ENCODE measurements at places on chromosomes 2 and 18.

- DNase-seq, result peak; percentile 31
Measured at GRCh38 chr2:26430826-26431225, 29.1 kb downstream of the DRC1 start.

DNA sequence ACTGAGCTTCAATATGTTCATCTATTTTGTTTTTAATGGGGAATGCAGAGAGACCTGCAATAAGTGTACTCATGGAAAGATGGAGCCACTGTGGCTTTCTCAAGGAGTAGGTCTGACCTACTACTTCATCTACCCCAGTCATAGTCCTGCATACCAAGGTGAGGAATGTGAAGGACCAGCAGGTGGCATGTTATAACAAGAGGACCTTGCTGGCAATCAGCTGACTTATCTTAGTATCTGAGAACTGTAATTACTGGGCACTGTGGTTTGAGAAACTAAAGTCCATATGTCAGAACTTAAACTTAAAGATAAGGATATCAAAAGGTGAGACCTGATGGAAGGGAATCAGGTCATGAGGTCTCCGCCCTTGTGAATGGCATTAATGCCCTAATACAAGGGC lies 1104.2 kb downstream of the BCL11A start:
- no peak for DNase-seq

DNA sequence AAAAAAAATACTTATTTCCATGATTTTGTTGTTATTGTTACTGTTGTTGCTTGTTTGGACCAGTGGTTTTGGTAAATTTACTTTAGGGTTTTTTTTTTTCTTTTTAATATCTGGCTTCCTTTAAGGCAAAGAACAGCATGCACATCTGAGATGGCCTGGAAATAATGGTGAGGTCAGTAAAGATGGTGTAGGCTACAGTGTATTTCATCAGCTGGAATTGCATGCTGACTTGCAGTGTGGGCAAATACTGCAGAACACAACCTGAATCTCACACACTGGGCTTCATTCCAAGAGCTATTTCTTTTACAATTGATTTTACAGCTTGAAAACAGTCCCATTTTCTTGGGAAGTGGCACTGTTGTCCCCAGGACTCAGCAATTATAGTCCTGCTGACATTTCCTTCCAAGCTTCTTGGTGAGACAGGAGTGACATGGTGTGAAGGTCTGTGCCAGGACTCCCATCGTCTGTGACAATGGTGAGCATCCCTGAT lies 376.1 kb upstream of the SOX11 start:
- DNase-seq, result no peak

GRCh38 chr2:232028631-232029030 lies 67.1 kb downstream of the DIS3L2 start:
- peak; percentile 33 for DNase-seq

GRCh38 chr2:2613279-2614199 lies 282.5 kb upstream of the MYT1L start:
- peak; percentile 62 for DNase-seq

- DNase-seq, result peak; percentile 29
Measured at GRCh38 chr18:35028536-35028935, 12.7 kb upstream of the MAPRE2 start.

DNA sequence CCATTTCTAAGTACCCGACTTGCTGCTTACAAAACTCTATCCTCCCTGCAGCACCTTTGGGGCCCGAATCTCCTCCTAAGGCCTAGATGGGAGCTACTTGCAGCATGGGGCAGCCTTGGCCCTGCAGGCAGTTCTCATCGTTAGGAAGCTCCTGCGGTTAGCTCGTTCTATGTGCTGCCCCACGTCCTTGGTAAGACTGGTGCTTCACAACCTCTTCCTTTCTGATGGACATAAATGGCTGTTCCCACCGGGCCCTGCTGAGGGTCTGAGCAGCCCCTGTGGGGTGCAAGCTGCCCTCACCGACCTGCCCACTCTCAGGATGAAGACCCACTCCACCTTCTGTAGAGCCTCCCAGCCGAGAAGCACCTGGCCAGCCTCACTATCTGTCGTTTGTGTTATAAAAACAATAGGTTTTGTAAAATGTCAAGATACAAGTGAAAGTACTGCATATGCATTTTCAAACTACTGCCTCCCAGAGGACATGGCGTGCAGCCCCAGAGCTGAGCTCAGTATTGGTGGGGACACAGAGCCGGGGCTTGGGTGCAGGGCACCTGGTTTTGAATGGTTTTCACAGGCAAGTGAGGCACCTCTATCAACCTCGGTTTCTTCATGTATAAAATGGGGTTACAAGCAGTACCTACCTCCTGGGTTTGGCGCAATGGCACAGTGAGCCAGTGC lies 19.4 kb downstream of the OTOF start:
- no peak for DNase-seq

DNA sequence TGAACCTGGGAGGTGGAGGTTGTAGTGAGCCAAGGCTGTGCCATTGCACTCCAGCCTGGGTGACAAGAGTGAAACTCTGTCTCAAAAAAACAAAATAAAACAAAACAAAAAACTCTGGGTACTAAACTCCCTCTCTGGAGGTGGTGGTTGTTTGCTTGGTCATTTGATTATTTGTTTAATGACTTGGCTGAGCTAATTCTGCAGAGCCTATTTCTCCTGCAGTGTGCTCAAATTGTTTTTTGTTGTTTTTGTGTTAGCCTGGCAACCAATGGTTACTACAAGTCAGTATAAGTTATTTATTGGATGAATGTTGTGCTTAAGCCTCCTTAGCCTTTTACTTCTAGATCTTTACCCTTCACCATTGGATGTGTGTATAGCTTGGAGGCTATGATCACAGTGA lies 387.5 kb downstream of the ADCYAP1 start:
- DNase-seq, result no peak

DNA sequence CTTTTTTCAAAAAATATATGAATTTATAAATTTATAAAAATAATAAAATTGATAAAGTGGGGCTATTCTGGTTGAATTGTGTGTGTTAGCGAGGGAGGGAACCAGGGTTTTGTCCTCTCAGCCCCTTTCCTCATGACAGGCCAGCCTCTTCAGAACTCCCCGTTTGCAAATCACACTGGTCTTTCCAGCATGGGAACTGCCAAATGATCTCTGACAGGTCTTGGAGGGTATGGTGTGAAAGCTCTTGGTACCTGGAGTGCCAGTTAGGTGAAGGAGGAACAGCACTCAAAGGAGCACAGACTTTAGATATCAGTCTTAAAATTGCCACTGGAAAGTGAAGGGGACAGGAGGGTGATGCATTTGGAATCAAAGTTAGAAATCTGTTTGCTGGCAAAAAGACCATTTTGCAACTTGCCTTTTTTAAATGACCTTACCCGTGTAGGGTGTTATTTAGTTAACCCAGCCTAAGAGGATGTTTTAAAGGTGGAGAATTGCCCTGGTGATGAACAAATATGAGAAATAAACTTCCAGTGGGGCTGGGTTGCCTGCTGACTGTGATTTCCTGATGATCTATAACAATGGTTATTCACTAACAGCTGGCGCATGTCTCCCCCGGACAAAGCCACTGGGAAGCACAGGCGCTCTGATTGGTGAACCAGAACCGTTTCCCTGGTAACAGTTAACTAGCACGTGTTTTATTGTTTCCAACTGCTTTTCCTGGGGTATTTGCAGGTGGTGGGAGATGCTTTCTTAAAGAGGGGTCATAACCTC lies 85.3 kb upstream of the EFEMP1 start:
- DNase-seq, result peak; percentile 90

DNA sequence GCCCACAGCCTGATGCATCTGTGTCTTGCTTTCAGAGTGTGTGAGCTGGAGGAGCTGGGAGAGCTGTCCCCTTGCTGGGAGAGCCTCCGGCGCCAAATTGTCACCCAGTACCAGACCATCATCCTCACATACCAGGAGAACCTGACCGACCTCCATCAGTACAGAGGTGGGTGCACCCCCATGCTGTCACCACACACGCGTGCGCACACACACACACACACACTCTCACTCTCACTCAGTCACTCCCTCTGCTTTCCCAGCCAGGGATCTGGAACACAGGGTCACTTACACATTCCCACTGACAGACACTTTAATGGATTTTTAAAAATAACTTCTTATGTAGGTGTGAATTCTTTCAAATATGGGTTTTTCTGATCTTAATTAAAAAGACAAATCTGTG lies 64.5 kb downstream of the COA5 start:
- DNase-seq, result no peak

GRCh38 chr2:205658572-205658971 lies 23.7 kb upstream of the NRP2 start:
- no peak for DNase-seq

DNA sequence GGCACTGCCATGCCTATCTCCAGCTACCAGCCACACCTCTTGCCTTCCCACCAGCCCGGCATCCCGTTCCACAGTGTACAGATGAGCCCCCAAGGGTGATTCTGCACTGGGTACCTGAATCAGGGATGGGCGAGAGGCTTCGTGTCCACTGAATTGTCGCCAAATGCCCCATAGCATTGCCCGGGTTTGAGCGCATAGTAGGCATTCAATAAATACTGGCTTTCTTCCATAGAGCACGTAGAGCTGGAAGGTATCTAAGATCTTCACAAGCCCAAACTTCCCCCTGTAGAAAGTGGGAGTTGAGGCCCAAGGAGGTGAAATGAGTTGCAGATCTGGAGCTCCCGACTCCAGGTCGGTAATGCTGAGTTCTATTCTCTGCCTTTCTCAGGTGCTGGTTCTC lies 358.7 kb downstream of the LPIN1 start:
- DNase-seq, result no peak

DNA sequence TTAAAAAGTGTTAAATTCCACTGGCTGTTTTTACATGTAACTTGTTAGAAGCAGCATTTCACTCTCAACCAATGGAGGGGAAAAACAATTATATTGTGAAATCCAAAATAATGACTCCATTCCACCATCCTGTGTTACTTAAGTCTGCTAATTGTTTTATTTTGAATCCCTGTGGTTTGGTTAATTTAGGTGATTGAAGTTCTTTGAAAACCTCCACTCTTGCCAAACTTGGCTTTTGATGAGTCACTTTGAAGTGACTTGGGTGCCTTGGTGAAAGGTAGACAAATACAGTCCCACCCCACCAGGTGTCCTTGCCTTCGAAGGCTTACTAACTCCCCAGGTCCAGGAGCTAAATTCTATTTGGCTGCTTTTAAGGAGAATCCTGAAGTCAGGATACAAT lies 1303.8 kb upstream of the NRXN1 start:
- no peak for DNase-seq

- DNase-seq, result no peak
Measured at GRCh38 chr2:231665245-231666170, 42.8 kb upstream of the PTMA start.
